Stimulated activated CD4-positive, alpha-beta T cell treated with anti-CD3 and anti-CD28 coated beads, TNF-alpha, amount 100 ng/mL, for 1 hour (primary cell): ENCODE measurements at places on chromosomes 13 and 19.

GRCh38 chr19:2186071-2186846 is 22.5 kb downstream of the DOT1L start:
- no peak for DNase-seq

DNA sequence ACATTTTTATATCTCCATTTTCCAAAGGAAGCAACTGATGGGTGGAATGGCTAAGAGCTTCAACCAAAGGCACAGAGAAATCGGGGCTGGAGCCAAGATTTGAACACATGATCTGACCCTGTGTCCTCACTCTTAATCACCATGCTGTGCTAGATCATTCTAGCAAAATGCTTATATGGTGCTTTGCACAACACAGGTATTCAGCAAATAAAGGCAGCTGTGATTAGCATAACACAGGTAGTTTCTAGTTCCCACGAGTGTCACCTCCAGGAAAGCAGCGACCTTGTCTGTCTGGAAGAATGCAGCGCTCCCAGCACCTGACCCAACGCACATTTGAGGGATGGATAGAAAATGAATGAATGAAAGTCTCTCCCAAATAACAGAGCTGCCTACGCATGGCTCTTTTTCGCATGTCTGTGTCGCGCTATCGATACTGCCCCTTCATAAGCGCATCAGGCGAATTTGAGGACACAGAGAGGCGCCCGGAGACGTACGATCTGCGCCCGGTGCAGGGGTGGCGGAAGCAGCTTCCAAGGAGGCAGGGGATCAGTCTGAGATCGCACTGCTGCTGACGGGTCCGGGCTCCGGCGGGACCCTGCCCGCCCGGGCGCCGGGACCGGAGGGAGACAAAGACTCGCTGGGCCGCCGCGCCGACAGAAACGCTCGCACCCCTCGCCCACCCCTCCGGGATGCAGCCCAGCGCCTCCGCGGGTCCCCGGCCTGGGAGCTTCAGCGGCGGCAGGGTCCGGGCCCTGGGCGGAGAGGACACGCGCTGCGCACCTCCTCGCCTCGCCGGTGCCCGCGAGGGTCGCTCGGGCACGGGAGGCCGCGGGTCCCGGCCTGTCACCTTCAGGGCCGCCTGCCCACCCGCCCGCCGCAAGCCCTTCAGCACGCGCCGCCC is 609 bp downstream of the EPS15L1 start:
- peak; percentile 12 for DNase-seq

DNA sequence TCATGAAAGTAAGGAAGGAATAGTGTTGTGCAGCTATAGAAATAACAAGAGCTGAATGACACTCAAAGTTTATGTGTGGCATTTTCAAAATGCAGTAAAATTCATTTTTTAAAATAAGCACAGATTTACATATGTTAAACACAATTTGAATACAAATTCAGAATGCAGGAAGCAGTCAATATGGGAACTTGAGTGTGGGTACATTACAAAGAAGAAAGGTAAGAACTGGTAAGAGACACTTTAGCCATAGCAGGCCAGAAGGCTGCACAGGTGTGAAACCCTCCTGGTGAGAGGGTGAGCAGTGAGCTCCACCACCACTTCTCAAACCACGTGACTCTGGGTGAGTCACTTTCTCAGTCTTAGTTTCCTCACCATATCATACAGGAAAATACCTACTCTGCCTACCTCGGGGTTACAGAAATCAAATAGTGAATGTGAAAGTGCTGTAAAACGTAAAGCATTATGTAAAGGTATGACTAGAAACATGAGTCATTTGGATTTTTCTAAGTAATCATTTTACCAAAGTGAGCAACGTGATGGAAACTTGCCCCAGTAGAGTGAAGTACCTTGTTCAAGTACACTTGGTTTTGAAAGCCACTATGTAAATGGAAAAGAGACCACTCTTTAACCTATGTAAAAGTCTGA is 40.5 kb downstream of the USP12 start:
- DNase-seq = peak; percentile 36

- no peak for DNase-seq
These were observed 2.8 kb downstream of the SWSAP1 start for GRCh38 chr19:11377237-11377636.

DNA sequence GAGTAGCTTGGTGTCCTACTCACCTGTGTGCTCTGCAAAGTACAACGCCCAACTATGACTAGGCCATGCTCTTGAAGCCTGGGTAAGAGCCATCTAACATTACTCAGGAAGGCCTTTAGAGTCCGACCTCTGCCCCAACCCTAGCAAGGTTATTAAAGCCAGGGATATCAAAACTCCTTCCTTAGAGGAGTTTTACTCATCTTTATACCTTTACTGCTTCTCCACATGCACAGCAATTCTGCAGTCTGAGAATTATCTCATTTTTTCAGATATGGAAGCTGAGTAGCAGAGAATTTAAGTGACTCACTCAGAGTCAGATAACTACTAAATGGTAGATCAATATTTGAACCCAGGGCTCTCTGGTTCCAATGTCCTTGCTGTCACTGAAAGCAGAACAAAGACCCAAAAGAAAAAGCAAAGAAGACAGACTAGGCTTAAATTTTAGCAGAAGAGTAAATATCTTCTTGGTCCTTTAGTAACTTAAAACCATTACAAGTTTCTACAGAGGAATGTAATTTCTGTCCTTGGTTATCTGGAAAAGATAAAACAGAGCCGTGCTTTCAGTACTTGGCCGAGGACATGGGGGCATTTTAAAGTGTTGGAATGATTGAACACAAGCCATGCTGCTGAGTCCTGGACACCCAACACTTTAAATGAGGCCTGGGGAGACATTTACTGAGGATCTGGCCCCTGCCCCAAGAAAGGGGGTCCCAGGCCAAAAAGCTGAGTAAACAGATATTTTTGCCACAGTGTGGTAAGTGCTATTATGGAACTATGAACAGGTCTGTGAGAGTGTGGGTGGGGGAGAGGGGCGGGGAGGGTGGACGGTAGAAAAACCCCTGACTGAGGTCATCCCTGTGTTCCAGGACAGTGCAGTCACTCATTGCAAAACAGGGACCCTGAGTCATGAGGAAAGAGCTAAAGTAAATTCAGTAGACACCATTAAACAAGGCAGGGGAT is 18.4 kb upstream of the KPNA3 start:
- DNase-seq = no peak

- no peak for DNase-seq
These were observed 62.3 kb downstream of the CHST8 start for GRCh38 chr19:33683881-33684537.

DNA sequence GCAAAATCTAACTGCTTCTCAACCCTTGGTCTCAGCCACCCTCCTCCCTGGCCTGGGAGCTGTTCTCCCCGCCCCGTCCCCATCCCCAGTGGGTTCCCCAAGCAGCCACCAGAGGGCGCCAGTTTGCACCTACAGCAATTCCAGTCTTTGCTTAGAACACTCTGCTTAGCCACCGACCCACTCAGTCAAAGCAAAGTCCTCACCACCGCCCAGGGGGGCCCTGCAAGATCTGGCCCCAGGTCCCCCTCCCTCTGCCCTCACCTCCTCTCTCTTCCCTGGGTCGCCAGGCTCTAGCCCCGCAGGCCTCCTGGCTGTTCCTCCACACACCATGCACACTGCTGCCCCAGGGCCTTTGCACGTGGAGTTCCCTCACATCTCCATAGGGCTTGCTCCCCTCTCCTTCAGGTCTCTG is 12.4 kb downstream of the TMEM143 start:
- DNase-seq = peak; percentile 79

- DNase-seq = no peak
These were observed 82.2 kb upstream of the CSNK1A1L start for GRCh38 chr13:37187621-37188020.

- no peak for DNase-seq
These were observed 26.6 kb downstream of the PPP1R37 start for GRCh38 chr19:45119582-45119981.

DNA sequence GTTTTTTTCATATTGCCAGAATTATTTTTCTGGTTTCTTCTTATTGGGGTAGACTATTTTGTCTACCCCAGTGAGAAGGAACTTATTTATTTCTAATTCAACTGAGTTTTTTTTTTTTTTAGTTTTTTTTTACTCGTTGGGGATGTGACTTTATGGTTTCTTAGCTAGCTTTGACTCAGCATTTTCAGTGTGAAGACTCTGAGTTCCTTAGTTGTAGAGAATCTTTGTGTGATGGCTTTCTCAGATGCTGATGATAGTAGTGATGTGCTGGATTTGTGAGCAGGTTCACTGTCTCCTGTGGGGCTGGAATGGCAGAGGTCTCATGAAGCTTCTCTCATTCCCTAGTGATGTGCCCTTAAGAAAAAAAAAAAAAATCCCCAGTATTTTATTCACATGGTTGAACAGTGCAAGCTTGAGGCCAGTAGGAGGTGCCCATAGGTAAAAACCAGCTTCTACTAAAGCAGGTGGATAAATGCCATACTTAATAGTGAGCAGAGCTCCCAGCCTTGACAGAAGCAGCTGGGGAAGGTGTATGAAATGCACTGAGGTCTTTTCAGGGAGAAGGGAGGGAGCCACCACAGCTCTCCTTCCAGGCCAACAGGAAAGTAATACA is 106.2 kb upstream of the KLF5 start:
- no peak for DNase-seq

GRCh38 chr19:35822579-35822978 is 9.9 kb upstream of the PRODH2 start:
- DNase-seq = no peak

DNA sequence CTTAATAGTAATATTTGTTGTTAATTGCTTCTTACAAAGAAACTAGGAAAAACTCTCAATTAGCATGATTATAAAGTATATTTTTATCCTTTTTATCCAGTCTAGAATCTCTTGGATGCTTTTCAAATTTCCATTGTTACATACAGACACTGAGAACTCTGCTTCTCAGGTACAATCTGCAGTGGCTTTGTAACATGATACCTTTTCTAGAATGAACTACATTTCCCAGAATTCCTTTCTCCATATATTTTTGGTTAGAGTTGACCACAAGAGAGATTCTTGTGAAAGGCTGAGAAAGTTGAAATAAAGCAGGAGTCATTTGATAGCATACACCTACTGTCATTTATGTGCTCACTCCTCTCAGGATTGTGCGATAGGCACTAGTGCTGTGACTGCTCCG is 148.6 kb downstream of the SLITRK6 start:
- no peak for DNase-seq

GRCh38 chr13:32427852-32428580 is at the start of gene N4BP2L1:
Gene N4BP2L1 (minus strand): TSS chr13:32428130. CDS start chr13:32428082, 48 bp downstream.
- peak; percentile 57 for DNase-seq

GRCh38 chr19:18507021-18507726 is 14.7 kb downstream of the ELL start:
- no peak for DNase-seq

- no peak for DNase-seq
These were observed 246.9 kb upstream of the PRR20A start for GRCh38 chr13:56893843-56894242.

GRCh38 chr19:7888145-7888825 is at the start of gene LRRC8E:
Gene LRRC8E (plus strand): TSS chr19:7888510. CDS start chr19:7895604, 7,094 bp downstream.
- no peak for DNase-seq

DNA sequence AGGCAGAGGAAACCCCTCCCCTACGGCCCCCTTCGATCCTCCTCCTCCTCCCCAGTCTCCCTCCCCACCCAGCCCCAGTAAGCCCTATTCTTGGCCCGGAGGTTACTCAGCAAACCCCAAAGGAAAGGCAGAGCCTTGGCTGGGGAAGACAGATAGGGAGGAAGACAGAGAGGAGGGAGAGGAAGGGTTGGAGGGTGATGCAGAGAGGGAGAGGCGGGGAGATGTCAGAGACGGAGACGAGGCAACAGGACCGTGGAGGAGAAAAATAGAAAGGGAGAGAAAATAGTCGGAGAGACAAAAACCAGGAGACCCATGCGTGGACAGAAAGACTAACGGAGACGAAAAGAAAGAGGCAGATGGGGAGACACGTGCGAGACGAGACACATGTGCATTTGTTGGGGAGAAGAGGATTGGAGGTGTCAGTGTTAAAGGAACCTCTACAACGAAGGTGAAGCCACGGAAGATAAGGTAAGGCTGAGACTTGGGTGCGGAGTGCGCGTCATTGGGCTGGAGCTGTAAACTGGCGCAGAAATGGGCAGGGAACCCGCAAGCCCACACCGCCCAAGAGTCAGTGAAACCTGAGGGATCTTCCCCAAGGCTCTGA is 2.9 kb downstream of the TGFB1 start:
- no peak for DNase-seq

DNA sequence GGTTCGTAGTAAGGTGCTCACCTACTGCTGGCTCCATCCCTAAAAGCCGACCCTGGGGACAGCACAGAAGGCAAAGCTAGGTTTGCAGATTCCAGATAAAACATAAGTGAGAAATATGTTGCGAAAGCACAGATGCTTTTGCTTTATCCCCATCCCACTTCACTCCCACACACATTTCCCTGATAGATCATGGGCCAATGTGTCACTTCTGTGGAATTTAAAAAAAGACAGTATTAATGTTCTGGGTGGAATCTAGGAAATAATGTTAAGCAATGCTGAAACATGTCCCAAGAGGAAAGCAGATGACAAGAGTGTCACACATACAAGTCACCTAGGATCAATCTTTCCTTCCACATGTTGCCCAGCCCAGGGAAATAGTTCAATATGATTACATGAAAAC is 661.0 kb upstream of the MIR17HG start:
- no peak for DNase-seq
